ENCODE measurements at places on chromosomes 2 and 18.
A peak's percentile ranks its signal among the peaks of the same experiment; 100 is the strongest.

DNA sequence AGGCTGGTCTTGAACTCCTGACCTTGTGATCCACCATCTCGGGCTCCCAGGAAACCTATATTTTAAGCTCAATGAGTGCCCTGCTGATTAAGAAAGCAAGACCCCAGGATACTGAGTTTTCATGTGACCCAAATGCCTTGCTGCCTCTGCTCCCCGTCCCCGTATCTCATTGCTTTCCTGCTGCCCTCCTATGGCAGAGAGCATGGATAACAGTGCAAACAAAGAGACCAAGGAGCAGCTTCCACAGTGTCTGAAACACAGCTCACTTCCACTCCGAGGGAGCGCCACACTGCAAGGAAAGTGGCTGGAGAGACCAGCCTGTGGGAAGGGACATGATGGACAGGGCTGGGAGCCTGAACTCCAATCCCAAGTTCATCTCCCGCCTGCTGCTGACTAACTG lies 246.8 kb downstream of the TMEM182 start:
- DNase-seq, result no peak

- no peak for DNase-seq
These were observed 155.7 kb downstream of the RDH14 start for GRCh38 chr2:18404708-18405107.

DNA sequence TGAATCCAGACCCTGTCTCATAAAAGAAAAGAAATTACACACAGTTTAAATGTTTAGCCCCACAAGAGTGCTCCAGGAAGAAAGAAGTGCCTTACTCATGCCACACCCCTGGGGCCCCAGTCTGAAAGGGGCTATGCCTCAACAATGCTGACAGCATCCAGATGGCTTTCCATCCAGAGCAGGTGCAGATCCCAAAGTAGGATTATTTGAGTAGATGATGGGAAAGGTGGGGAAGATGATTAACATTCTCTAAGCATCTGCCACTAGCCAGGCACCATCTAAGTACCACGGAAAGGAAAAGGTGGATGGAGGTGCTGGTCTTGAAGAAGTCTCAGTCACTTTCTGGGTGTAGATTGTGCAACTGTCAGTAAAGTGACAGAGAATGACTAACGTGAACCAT lies 16.3 kb downstream of the DPYSL5 start:
- no peak for DNase-seq

DNA sequence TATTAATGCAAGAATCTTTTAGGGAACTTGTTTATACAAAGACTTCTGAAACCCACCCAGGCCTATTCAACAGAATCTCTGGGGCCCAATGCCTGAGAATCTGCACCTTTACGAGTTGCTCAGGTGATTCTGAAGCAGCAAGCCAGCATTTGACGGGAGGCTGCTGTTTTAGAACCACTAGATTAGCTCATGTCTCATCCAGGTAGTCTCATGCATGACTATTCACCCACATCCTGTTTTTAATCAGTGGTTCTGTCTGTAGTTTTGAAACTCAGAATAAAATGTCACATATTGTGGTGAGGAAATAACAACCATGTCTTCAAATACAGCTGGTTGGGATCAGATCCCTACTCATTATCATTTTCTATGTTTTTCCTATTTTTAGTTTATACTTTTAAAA lies 39.5 kb downstream of the CYTIP start:
- DNase-seq, result no peak

- no peak for DNase-seq
These were observed 52.2 kb downstream of the EDAR start for GRCh38 chr2:108936866-108937265.

- DNase-seq, result no peak
These were observed 864.2 kb upstream of the LRATD1 start for GRCh38 chr2:13768274-13768673.

DNA sequence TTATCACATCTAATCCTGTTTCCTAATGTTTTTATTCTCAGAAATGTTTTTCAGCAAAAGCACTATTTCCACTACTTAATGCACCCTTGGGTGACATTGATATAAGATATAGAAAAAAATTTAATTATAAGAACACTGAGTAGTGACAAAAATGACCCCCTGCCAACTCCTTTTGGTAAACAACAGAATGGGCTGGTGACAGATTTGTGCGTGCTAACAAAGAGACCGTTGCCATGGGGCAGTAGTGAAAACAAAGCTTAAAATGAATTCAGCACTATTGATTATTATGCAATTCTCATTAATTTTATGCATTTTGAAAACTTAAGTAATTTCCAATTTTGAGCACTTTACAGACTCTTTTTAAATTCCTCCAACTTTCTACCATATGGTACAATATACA lies 33.1 kb downstream of the RDH14 start:
- no peak for DNase-seq

DNA sequence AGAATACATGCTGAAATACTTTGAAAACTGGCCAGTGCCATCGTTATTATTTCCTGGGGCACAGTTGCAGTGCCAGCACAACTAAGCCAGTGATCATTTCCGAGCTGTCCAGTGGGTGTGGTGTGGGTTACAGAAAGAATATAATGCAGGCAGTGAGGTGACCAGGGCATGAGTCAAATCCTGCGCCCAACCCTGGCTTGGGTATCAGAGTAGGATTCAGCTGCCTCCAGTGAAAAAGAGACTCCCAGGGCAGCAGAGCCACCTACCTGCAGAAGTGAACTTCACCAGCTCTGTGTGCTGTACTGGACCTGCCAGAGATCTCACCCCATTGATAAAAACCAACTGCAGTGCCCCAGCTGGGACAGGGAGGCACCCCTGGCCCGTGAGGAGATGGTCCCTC lies 18.0 kb downstream of the SLC9A2 start:
- DNase-seq, result no peak

DNA sequence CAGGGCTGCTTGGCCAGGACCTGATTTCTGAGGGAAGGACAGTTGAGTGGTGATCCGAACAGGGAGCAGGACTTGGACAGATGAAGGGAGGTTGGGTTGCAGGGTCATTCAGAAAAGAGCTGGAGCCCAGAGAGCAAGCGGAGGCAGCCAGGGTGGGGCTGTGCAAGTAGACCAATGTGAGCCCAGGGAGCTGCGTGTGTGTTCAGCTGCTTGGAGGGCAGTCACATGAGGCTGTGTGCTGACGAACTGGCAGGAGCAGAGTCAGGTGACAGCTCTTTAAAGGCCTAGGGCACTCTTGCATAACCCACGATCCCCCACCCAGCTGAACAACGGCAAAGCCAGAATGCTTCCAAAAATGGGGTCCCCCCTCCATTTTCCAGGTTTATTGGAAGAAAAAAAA lies 4.6 kb upstream of the MLPH start:
- no peak for DNase-seq

DNA sequence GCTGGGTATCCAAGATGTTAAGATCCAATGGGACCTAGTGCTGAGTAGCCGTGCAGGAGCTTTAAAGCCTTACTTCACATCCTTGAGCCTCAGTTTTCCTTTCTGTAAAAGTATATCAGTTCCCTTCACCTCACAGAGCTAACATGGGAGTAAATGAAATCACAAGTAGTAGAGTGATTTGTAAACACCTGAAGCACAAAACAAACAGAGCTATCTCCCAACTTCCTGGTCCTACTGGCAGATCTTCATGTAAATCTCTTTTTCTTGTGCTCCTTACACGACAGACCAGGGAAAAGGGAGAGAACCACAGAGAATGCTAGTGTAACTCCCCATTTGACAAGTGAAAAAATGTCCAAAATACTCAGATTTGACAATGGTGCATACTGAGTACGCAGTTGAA lies 17.3 kb downstream of the CCDC93 start:
- no peak for DNase-seq

GRCh38 chr2:241007880-241008710 lies 9.7 kb downstream of the SNED1 start:
- DNase-seq, result no peak

DNA sequence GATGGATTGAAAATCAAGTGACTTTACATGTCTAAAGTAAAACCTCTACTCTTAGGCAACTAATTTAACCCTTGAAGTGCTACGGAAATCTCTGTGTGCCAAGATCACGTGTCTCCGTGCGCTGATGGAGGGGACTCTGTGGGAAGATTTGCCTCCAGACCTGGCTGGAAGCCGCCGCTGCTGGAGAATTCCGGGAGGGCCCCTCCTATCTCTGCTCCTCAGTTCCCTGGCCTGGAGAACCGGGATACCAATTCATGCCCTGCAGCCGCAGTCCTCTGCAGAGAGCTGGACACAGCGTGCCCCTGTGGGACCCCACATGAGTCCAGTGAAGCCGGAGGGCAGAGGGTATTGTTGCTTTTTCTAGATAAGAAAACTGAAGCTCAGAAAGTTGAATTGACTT lies 126.9 kb upstream of the PXDN start:
- DNase-seq, result no peak

- no peak for DNase-seq
These were observed 8.7 kb upstream of the TGIF1 start for GRCh38 chr18:3441290-3441689.

DNA sequence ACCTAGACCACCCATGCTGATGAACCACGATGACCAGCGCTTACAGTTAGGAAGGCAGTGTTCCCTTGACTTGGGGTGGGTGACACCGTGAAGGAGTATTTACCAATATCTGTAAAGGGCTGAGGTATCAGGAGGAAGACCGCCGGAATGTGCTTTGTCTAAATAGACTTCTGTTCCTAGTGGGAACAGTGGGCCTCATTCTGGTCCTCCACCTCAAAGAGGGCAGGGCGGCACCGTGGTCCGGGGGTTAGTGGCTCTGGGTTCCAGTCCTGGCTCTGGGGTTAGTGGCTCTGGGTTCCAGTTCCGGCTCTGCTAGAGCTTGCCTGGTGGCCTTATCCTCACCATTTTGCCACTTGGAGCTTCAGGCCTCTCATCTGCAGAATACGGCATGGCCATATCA lies 91.6 kb upstream of the SMAD2 start:
- no peak for DNase-seq

- no peak for DNase-seq
These were observed 285.4 kb downstream of the LPIN1 start for GRCh38 chr2:12031866-12032265.

GRCh38 chr2:233501198-233502076 lies 65.1 kb downstream of the USP40 start:
- DNase-seq, result no peak

- no peak for DNase-seq
These were observed 121.1 kb downstream of the LAMA3 start for GRCh38 chr18:23810396-23810795.

- no peak for DNase-seq
These were observed 32.0 kb upstream of the ACYP2 start for GRCh38 chr2:54083445-54083844.

- DNase-seq, result no peak
These were observed 152.8 kb downstream of the CAPN13 start for GRCh38 chr2:30654404-30654803.

DNA sequence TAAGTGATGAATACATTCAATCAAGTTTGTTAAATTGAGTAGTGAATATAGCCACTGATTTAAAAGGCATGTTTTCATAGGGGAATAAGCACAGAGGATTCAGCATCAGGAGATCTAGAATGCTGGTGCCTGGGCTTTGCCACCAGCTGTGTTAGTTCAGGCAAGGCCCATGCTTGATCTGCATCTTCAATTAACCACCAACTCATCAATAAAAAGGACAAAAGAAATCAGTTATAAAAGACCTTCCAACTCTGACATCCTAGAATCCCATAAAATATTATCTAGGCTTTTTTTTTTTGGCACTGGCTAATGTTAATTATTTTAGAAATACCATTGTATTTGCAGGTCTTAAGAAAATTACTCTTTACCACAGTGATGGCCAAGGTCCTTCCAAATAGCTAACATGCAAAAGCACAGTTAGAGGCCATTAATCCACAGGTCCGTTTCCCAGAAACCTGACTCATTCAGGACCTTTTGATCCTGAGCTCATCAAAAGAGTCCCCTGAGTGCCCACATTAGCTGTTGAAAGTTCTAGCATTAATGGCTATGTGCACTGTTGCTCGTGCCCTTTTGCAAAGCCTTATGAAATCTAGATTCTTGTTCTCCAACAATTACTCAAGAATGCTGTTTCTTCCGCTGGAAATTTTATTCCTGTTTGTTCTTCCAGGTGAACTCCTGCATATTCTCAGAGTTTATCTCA lies 170.0 kb downstream of the CYRIA start:
- no peak for DNase-seq

DNA sequence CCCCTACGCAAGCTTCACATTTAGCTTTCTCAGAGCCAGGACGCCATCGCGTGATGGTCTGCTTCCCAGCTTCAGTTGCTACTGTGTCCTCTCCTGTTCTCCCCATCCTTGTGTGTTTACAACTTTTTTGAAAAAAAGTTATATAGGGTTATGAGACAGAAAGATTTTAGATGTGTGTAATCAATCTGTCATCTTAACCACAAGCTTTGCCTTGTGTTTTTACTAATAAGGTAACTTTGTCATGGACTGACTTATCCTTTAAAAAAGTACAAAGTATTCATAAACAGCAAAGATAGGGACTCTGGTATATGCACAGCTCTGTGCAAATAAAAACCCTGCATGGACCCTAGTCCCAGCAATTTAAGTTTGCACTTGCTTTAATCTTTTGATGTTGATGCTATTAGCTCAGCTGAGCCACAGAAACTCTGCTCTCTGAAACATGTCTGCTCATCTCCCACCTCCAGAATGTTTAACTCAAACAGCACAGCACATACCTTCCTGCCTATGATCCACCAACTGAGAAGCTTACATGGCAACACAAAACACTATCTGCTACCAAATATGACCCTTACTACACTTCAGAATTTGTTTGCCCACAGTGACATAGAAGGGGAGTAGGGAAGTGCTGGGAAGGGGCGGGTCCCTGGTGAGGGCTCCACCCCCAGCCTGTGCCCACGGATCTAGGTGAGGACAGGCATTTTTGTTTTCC lies 42.7 kb downstream of the SAP130 start:
- DNase-seq, result no peak

- DNase-seq, result peak; percentile 28
These were observed 5.4 kb upstream of the SATB2 start for GRCh38 chr2:199462956-199463692.

DNA sequence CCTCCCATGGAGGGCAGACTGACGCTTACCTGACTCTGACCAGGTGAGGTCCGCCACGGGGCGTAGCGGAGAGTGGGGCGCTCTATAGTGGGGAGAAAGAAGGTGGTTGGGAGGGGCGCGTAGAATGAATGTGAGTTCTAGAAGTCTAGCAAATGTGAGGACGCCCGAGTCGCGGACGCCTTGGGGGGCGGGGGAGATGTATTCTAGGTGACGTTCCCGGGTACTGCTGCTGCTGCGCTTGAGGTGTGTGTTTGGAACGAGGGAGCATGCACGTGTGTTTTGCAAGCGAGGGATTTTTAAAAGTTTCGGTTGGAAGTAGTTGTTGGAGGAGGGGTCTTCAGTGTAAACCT lies 758 bp downstream of the RIF1 start:
- no peak for DNase-seq

DNA sequence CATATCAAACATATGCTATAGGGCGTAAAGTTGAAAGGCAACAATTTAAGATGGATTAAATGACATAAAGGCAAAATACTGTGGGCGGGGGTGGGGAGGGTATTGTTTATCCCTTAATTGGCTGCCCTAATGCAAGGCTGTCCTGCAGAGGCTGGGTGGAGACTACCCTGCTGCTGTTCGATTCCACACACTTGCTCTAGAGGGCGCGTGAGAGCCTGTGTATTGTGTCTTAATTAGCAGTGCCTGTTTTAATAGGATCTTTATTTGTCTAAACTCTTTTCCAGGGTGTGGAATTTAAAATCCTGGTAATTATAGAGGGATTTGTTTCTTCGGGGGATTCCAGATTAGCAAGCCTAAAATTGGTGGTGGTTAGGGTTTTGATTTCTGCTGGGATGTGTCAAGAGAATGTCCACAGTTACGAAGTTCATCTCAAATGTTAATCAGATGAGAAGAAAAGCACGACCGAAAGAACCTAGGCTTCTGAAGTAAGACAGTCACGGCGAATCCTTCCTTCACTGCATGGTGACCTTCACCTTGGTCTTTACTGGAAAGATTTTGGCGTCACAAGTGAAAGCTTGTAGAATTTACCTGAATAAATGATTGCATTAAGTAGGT lies 103.5 kb upstream of the MAP3K20 start:
- no peak for DNase-seq
